Placental pericyte (primary cell): ENCODE measurements at places on chromosomes 5 and 9. TPM values are rescaled to one million over a fixed set of nuclear protein-coding genes. Genes with fewer than 3 reads are reported as not detected.

Gene GABRG2
- total RNA-seq, result 0.88 and 2.6 TPM in 2 replicates

Gene TUBB4B
- total RNA-seq, result 93.4 and 509 TPM in 2 replicates

Gene DNAH5
- total RNA-seq, result 0.66 and 2.3 TPM in 2 replicates

Gene IRGM
- 0.57 TPM in 1 of 2 replicates, not detected in the other for total RNA-seq

Gene GZMA
- not detected in 2 replicates for total RNA-seq

Gene SOHLH1
- not detected in 2 replicates for total RNA-seq

Gene SPATA31D1
- total RNA-seq, result not detected in 2 replicates

Gene NOL8
- total RNA-seq, result 26.9 and 27.3 TPM in 2 replicates
